ENCODE measurements at places on chromosomes 2 and 18.

GRCh38 chr18:9117980-9118841 is 15.7 kb downstream of the NDUFV2 start:
- no peak for DNase-seq

DNA sequence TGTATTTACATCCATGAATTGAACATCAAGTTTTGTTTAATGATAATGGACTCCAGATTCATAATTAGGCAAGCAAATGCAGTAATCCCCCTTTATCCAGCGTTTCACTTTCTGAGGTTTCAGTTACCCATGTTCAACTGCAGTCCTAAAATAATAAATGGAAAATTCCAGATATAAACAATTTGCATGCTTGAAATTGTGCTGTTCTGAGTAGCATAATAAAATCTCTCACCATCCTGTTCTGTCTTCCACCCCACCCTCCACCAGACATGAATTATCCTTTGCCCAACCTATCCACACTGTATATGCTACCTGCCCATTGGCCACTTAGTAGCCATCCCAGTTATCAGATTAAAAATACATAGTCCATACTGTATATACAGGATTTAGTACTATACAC is 224.5 kb upstream of the CHAC2 start:
- no peak for DNase-seq

GRCh38 chr18:47260120-47260923 is 8.9 kb upstream of the SKOR2 start:
- DNase-seq = peak; percentile 20

DNA sequence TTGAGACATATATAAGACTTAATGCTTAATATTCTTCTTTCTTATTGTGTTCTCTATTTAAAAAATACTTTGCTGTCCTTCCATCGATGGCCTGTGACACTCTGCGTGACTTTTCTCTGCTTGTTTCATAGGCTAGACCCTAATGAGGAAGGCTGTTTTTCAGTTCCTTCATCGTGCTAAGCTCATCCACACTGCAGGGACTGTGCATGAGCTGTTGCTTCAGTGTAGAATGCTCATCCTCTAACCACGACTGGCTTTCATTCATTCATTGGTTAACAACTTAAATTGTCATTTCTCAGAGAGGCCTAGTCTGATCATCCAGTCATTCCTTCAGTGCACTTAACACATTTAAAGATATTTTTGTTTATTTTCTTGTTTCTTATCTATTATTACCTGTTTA is 134.4 kb downstream of the CCDC85A start:
- no peak for DNase-seq

- no peak for DNase-seq
Observed at GRCh38 chr2:172350839-172351479, 76.4 kb upstream of the ITGA6 start.

GRCh38 chr2:54966837-54967236 is 83.4 kb downstream of the RTN4 start:
- no peak for DNase-seq

- DNase-seq = no peak
Observed at GRCh38 chr2:214560618-214561190, 149.8 kb downstream of the VWC2L start.

- DNase-seq = peak; percentile 43
Observed at GRCh38 chr2:212539072-212539880, 674 bp upstream of the ERBB4 start.

DNA sequence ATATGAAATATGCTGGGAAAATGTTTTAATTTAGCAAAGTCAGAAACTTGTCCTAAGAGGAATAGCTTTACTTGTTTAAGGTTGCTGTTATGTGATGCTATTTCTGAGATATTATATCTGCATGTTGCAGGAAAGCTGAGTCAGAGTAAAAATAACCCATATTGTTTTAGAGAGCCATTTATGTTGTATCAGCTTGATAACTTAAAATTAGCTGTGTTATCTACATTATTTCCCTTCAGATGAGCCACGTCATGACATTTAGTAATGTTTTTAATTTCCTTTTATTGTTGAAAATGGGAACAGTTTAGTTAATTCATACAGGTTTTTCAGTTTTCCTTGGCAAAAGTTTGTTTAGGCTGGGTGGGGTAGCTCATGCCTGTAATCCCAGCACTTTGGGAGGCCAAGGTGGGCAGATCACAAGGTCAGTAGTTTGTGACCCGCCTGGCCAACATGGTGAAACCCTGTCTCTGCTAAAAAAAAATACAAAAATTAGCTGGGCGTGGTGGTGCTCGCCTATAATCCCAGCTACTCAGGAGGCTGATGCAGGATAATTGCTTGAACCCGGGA is 55.8 kb downstream of the TTC27 start:
- no peak for DNase-seq

DNA sequence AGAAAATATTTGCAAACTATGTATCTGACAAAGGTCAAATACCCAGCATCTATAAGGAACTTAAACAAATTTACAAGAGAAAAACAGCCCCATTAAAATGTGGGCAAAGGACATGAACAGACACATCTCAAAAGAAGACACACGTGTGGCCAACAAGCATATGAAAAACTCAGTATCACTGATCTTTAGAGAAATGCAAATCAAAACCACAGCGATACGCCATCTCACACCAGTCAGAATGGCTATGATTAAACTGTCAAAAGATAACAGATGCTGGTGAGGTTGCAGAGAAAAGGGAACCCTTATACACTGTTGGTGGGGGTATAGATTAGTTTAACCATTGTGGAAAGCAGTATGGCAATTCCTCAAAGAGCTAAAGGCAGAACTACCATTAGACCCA is 64.3 kb upstream of the RBMS1 start:
- no peak for DNase-seq

GRCh38 chr2:8457092-8457481 is 224.8 kb upstream of the ID2 start:
- no peak for DNase-seq

DNA sequence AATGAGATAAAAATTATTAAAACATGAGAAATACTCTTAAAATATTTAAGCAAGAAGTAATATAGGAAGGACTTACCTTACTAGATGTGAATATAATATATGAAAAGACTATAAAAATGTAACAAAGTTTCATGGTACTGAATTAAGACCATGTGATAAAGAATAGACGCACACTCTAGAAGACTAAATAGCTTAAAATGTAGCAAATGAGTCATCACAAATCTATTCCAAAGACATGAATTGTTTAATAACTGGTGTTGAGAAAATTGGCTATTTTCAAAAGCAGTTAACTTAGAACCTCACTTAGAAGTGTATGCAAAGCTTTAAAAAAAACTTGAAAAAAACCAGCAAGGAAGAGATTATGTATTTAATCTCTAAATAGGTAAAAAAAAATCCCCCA is 64.1 kb downstream of the POLE4 start:
- DNase-seq = peak; percentile 24

DNA sequence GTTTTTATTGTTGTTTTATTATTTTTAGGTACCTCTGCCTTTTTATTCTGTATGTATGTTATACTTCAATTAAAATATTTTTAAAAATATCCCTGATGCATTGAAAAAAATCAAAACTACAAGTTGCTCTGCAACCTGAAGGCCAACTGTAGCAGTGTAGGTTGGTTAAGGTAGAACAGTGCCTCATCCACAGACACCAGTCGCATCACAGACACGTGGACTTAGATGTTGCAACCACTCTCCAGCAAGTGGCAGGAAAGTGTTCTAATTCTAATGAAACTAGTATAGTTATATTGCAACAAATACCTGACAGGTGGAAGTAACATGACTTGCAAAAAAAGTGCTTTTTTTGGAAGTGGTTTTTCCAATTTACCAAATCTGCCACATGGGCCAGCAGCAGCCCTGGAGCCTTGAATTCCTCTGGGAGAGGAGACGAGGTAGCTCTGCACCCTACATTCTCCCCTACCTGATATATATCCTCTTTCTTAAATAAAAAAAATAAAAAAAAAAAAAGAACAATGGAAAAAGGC is 28.4 kb upstream of the SLC3A1 start:
- DNase-seq = peak; percentile 49

- DNase-seq = no peak
Observed at GRCh38 chr2:55917117-55917516, 6.5 kb downstream of the EFEMP1 start.

DNA sequence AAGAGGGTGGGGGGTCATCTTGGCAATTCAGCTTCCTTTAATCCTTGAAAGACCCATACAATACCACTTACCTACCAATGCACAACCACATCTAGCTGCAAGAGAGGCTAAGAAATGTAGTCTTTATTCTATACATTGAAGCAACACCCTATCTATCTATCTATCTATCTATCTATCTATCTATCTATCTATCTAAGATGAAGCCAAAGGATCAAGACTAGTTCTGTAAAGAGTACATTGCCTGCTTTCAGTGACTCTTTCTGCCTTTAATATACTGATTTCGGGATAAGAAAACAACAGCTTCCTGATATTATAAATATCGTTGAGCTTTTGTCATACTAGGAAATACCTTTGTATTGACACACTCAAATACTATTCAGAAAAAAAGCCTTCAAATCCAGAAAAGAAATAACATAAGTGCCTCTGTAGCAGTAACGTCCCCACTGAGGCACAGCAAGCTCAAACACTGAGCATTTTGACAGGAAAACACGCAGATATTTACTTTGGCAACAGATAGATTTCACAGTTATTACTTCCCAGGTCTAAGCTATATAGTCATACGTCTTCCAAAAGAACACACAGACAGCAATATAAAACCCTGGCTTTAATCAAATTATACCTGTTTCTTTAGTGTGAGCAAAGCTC is 139.4 kb upstream of the SERTAD2 start:
- DNase-seq = no peak

GRCh38 chr2:197360744-197361156 is 50.2 kb upstream of the ANKRD44 start:
- DNase-seq = peak; percentile 68

DNA sequence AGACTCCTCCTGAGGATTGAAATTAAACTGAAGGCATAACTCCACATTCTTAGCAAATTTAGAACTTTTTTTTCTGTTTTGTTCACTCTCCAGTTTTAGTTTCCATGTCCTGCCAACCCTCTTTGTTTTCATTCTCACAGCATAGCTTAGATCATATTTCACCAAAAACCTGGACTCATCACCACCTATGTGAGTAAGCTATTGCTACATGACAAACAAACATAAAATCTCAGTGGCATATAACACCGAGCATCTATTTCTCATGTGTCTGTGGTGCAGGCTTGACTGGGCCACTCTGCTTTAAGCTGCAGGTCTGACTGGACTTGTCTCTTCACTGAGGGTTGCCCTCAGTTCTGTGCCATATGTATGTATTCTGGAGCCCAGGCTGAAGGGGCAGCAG is 385.2 kb downstream of the ARHGAP15 start:
- DNase-seq = no peak

DNA sequence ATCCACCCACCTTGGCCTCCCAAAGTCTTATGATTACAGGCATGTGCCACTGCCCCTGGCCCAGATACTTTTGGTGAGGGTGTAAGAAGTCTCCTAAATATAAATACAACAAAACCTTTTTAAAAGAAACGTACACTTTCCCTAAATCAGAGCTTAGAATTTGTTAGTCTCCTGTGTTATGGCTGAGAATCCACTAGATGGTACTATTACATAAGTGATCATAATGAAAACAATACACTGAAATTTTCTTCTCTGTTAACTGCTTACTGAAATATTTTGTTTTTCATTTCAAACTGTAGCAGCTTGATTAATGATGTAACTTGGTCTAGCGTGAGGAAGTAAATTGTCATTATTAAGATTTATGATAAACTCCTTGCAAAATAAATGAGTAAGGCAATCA is 74.8 kb upstream of the FAM98A start:
- DNase-seq = peak; percentile 48

- no peak for DNase-seq
Observed at GRCh38 chr2:11904029-11904428, 157.6 kb downstream of the LPIN1 start.

DNA sequence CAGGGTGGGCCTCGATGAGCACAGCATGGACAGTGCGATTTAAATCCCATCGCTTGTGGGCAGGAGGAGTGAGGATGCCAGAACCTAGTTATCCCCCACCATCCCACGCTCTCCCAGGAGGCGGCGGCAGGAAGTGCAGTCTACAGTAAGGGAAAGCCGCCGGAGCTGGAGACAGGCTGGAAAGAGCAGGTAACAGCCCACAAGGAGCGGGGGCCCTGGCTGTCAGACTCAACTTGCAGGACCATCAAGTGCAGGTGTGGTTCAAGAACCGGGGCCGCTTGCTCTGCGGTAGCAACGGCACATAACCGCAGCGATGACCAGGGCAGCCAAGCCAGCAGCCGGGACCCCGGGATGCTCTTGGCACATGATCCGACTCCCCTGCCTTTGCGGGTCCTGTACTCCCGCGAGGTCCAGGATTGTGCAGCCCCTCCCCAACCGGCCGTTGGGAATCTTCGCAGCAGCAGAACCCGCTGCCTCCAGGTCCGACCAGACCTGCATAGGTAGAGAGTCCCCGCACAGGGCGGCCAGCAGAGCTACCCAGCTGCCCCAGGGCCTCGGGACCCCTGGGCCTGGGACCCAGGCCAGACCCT is 82.1 kb downstream of the BIN1 start:
- peak; percentile 41 for DNase-seq

DNA sequence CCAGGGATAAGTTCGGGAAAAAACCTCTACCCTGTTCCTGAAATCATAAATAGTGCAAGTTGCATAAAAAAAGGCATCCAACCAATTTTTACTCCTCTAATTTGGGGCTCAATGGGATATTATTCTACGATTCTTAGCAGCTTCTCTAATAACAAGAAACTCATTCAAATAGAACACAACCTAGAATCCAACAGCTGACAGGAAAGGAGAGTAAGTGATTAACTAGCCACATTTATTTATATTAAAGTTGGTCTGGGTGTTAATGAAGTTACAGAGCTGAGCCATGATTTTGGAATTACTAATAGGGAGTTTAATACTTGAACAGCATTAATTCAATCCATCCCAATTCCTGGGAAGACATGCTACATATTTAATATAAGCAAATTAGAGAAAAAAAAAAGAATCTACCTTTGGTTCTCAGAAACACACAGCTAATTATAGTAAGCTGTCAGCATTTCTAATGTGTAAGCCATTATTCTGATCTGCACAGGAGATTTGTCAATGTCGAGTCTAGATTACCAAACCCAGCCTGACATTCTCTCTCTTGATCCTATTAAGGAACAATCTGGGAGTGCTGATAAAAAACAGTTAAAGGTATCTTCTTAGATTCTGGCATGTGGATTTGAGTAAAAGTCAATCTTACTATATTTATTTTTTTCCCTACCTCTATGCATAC is 267.7 kb downstream of the NBAS start:
- peak; percentile 82 for DNase-seq

GRCh38 chr2:39618736-39619135 is 47.0 kb upstream of the TMEM178A start:
- DNase-seq = no peak

- peak; percentile 15 for DNase-seq
Observed at GRCh38 chr2:232296776-232297525, 81.6 kb upstream of the ALPP start.

- peak; percentile 39 for DNase-seq
Observed at GRCh38 chr2:229910832-229911412, 10.9 kb downstream of the TRIP12 start.

GRCh38 chr18:73292156-73292555 is 424.4 kb upstream of the NETO1 start:
- DNase-seq = no peak

Measured in renal cortical epithelial cell (primary cell).